Panc1 (cell line): ENCODE measurements at places on chromosomes 5 and 9.
A peak's percentile ranks its signal among the peaks of the same experiment; 100 is the strongest.

- no peak for DNase-seq
- no peak overlapping the region for H3K27ac ChIP-seq
- no peaks in the 10 kb centered on the region for H3K36me3 ChIP-seq
- no peak overlapping the region for H3K4me3 ChIP-seq
- no peaks in the 10 kb centered on the region for H3K4me1 ChIP-seq
- H3K27me3 ChIP-seq = no peaks in the 10 kb centered on the region
These were observed 124.9 kb upstream of the RPS23 start for GRCh38 chr5:82403026-82403425.

GRCh38 chr9:130352081-130352480 is 86.5 kb downstream of the HMCN2 start:
- no peaks in the 10 kb centered on the region for H3K36me3 ChIP-seq
- no peaks in the 10 kb centered on the region for H3K4me1 ChIP-seq
- no peak for DNase-seq
- no peak overlapping the region for H3K4me3 ChIP-seq

GRCh38 chr5:125720348-125720685 is 702.9 kb upstream of the GRAMD2B start:
- no peak for DNase-seq
- H3K27me3 ChIP-seq = no peaks in the 10 kb centered on the region
- H3K36me3 ChIP-seq = no peaks in the 10 kb centered on the region
- H3K4me3 ChIP-seq = no peak overlapping the region
- no peak overlapping the region; the same call in 1 of the 2 replicates for H3K27ac ChIP-seq

DNA sequence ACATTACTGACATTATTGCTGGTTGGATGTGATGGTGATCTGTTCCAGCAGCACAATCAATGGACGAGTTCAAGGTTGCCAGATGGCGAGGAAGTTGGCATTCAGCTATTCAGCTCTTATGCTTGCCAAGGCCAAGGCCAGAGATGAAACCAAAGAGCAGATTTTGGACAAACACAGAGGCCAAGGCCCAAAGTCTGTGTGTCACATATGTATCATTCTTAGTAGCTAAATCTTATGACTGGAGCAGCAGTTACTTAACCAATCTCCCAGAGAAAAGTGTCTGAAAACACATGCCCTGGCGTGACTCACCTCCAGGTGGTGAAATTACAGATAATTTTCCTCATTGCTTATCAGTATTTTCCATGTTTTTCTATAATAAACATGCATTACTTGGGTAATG is 189.0 kb upstream of the EGFLAM start:
- DNase-seq = no peak
- H3K36me3 ChIP-seq = no peaks in the 10 kb centered on the region
- no peak overlapping the region for H3K27ac ChIP-seq
- H3K27me3 ChIP-seq = 0 out of 2 replicates have a peak, but pooled peaks cover 2% of the 10 kb centered on the region
- no peak overlapping the region for H3K4me3 ChIP-seq

DNA sequence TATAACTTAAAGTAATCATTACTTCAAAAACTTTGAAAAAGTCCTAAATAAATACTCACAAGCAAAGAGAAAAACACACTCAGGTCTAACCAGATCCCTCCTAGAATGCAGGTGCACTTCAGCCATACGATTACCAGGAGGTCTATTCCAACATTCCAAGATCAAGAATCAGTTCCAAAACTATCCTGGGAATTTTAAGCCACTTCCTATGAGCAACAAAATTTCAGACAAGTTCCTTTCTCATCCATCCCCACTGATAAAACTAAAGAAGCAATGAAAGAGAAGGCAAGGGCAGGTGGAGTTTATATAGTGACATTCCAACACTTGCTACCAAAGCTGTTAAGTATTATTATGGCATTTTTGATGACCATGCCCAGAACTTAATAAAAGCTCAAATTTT is 29.6 kb downstream of the MLLT3 start:
- H3K36me3 ChIP-seq = no peaks in the 10 kb centered on the region
- H3K4me1 ChIP-seq = no peaks in the 10 kb centered on the region
- DNase-seq = no peak
- no peak overlapping the region for H3K4me3 ChIP-seq
- no peaks in the 10 kb centered on the region for H3K27me3 ChIP-seq

DNA sequence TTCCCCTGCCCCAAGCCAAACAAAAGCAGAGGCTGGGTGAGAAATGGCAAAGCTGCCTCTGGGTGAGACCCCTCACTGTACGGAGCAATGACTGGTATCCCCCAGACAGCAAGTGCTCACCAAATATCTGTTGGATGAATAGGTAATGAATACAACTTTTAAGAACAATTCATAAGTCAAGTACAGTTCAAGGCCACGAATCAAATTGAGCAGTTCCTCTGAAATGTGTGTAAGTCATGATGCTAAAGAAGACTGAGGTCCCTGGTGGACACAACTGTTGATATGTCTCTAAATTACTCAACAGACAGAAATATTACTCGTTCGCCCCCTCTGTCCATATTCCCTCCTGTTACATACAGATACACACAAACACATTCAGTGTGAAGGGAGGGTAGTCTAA is 160.7 kb downstream of the GLIS3 start:
- no peaks in the 10 kb centered on the region for H3K4me1 ChIP-seq
- no peaks in the 10 kb centered on the region for H3K36me3 ChIP-seq
- H3K27ac ChIP-seq = peak overlapping the region; percentile 72; the same call in 1 of the 2 replicates

GRCh38 chr9:113368348-113368981 is 8.3 kb downstream of the HDHD3 start:
- H3K4me1 ChIP-seq = no peaks in the 10 kb centered on the region
- no peak overlapping the region for H3K4me3 ChIP-seq
- DNase-seq = no peak
- no peaks in the 10 kb centered on the region; the same call in 1 of the 2 replicates for H3K36me3 ChIP-seq
- no peaks in the 10 kb centered on the region for H3K27me3 ChIP-seq

- H3K27ac ChIP-seq = no peak overlapping the region
- no peak for DNase-seq
- no peaks in the 10 kb centered on the region for H3K27me3 ChIP-seq
- no peak overlapping the region for H3K4me3 ChIP-seq
- H3K36me3 ChIP-seq = no peaks in the 10 kb centered on the region
These were observed 10.3 kb downstream of the CDC37L1 start for GRCh38 chr9:4689687-4690104.

- no peaks in the 10 kb centered on the region for H3K4me1 ChIP-seq
- H3K27ac ChIP-seq = no peak overlapping the region
- peaks cover 22% of the 10 kb centered on the region for H3K27me3 ChIP-seq
- DNase-seq = no peak
These were observed 51.0 kb upstream of the PHF24 start for GRCh38 chr9:34907044-34907443.

DNA sequence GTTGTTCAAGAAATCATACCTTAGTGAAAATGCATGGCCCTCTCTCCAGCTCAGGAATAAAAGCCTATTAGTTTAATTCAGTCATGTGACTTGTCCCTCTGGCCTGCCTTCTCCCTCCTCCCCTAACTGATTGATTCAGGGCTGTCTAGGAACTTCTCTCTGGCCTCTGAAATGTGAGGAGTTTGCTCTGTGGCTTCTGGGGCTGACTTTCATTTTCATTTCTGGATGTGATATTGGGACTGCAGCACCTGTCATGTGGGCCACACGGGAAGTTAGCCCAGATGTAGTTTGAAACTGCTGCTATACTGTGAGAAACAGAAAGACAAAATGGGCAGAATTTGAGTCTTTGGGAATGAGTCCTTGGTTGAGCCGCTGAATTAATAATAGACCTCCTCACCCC is 44.8 kb downstream of the PARP8 start:
- no peak for DNase-seq
- peak overlapping the region; percentile 6; the same call in 1 of the 2 replicates for H3K27ac ChIP-seq
- no peaks in the 10 kb centered on the region for H3K27me3 ChIP-seq
- peaks cover 6% of the 10 kb centered on the region; the same call in 1 of the 2 replicates for H3K4me1 ChIP-seq
- H3K36me3 ChIP-seq = no peaks in the 10 kb centered on the region

DNA sequence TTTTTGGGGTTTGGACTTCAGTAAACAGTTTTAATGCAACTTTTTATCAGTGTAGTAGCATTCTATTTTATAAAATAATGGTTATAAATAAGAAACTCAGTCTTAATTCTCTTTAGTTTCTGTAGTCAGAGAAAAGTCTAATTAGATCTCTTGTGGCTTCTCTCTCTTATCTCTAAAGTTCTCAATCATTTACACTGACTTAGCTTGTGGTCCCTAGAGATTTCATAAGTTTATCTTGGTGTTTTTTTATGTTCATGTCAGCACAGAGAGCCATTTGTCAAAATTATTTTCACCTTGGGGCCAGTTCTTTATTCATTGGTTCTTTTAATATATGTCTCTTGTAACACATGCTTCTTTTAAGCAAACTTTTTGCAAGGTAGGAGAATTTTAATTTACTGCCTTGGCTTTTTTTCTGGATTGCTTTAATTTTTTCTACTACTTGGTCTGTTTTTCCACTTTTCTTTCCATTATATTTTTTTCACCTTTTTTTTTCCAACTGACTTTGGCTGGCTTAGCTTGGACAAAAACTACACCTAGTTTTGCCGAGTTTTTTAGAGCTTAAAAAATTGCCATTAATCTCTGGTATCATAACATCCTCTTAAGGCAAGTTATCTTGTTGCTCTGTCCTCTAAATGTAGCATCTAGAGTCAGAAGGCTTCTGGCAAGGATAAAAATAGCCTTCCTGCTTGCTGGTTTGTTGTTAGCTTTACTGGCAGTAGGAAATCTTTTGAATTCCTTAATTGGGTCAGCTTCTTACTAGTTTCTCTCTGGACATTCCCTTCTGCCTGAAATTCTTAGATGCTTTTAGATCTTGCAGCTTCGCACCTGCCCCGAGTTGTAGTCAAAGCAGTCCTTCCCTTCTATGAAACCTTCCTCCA is 35.3 kb downstream of the CPEB4 start:
- DNase-seq = no peak
- no peak overlapping the region for H3K4me3 ChIP-seq
- H3K4me1 ChIP-seq = peaks cover 14% of the 10 kb centered on the region; the same call in 1 of the 2 replicates
- no peaks in the 10 kb centered on the region for H3K36me3 ChIP-seq

- no peaks in the 10 kb centered on the region for H3K36me3 ChIP-seq
- peak overlapping the region; percentile 94 for H3K27ac ChIP-seq
- no peak for DNase-seq
- no peak overlapping the region for H3K4me3 ChIP-seq
- H3K4me1 ChIP-seq = peaks cover 93% of the 10 kb centered on the region
These were observed 40.3 kb downstream of the NEK6 start for GRCh38 chr9:124297915-124298645.

DNA sequence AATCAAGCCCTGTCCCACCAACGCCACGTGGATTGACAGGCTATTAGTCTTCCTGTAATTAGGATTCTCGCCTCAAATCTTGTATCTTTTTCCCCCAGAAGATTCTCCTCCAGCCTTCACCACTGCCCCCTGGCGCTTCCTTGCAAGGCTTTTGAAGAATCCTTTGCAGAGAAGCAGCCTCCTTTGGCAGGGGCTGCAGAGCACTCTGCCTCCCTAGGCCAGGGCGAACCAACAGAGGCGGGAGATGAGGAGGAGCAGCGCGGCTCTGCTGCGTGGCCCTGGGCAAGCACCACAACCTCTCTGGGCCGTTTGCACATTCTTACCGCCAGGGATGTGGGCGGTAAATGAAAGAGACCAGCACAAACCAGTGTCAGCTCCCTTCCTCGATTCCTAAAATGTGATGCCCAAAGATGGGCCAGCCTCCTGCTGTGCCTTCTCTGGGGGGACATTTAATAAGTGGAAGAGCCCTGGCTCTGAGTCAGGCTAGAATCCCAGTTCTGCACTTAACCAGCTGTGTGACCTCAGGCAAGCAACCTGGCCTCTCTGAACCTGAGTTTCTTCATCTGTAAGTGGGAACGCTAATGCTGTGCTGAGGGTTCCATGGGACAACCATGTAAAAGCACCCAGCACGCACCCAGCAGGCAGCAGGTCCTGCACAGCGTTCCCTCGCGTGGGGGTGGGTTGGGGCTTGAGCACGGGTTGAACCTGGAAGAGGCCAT is 128.6 kb downstream of the KCNIP1 start:
- DNase-seq = no peak
- no peaks in the 10 kb centered on the region for H3K27me3 ChIP-seq
- H3K4me3 ChIP-seq = no peak overlapping the region
- H3K27ac ChIP-seq = no peak overlapping the region
- H3K4me1 ChIP-seq = peaks cover 3% of the 10 kb centered on the region
- no peaks in the 10 kb centered on the region for H3K36me3 ChIP-seq

GRCh38 chr5:154319736-154320135 is 126.1 kb upstream of the SAP30L start:
- no peaks in the 10 kb centered on the region for H3K4me1 ChIP-seq
- H3K27me3 ChIP-seq = no peaks in the 10 kb centered on the region
- DNase-seq = no peak
- no peak overlapping the region for H3K4me3 ChIP-seq
- H3K36me3 ChIP-seq = no peaks in the 10 kb centered on the region

- H3K27me3 ChIP-seq = no peaks in the 10 kb centered on the region; the same call in 1 of the 2 replicates
- DNase-seq = no peak
- H3K36me3 ChIP-seq = no peaks in the 10 kb centered on the region
These were observed 6.0 kb upstream of the SIL1 start for GRCh38 chr5:139204196-139204595.

DNA sequence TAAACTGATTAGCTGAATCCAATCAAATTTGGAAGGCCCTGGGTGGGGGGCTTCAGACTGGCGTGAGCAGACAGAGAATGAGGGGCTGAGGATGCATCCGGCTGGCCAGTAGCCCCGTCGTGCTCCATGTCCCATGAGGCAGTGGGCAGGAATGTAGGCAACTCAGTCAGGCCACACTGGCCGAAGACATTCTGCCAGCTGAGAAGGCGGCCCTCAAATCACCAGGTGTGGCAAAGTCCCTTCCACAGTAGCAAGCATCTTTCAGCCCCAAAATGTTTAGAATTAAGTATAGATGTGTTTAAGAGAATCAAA is 25.7 kb upstream of the LAMC3 start:
- H3K27me3 ChIP-seq = no peaks in the 10 kb centered on the region
- H3K27ac ChIP-seq = no peak overlapping the region
- H3K36me3 ChIP-seq = no peaks in the 10 kb centered on the region
- no peak overlapping the region for H3K4me3 ChIP-seq

DNA sequence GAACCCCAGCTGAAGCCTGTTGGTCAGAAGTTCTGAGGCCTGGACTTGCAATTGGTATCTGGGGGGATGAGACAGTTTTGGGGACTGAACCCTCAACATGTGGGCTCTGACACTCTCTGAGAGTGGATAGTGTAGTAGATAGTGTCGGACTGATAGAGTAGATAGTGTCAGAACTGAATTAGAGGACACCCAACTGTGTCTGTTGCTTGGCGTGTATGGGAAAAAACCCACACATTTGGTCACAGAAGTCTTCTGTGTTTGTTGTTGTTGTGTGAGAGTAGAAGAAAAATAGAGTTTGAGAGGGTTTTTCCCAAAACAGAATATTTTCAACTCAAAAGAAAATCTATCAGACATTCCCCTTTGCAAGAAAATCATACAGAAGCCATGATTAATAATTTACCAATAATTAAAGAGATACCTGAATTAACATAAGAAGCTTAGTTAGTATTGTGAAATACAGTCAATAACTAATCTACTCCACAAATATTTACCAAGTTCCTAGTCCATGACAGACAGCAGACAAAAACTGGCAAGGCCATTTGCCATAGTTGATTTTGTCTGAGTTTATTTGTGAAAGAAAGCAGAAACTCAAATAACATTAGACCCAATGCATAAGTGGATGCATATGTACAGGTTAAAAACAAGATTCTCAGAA is 170.9 kb downstream of the CTNND2 start:
- no peaks in the 10 kb centered on the region; the same call in 1 of the 2 replicates for H3K36me3 ChIP-seq
- H3K27me3 ChIP-seq = no peaks in the 10 kb centered on the region
- H3K27ac ChIP-seq = no peak overlapping the region

- H3K36me3 ChIP-seq = no peaks in the 10 kb centered on the region
- H3K27me3 ChIP-seq = no peaks in the 10 kb centered on the region
- no peaks in the 10 kb centered on the region for H3K4me1 ChIP-seq
- H3K27ac ChIP-seq = no peak overlapping the region
- DNase-seq = no peak
- no peak overlapping the region for H3K4me3 ChIP-seq
These were observed 154.9 kb downstream of the ARRDC3 start for GRCh38 chr5:91228188-91228587.

- H3K27me3 ChIP-seq = no peaks in the 10 kb centered on the region
- no peaks in the 10 kb centered on the region for H3K4me1 ChIP-seq
- DNase-seq = no peak
- no peak overlapping the region for H3K4me3 ChIP-seq
These were observed 81.6 kb downstream of the CTNND2 start for GRCh38 chr5:11822598-11822997.
